ENCODE measurements at places on chromosomes 13 and 19.

DNA sequence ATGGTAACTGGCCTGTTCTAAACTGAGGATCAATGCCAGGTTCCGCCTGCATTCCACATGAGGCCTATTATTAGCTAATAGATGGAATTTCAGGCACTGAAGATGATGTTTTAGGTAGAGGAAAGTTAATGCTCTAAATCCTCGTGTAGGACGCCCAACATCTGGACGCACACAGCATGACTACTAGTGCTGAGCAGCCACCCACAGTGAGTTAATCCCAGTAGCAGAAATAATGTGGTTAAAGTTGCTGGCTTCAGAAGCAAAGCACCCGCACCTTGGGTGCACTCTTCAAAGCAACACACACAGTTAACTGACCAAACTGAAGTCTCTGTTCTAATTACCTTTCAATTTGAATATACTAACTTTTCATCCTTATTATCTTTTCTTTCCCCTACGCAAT is 150.6 kb downstream of the DIAPH3 start:
- no peak for DNase-seq

DNA sequence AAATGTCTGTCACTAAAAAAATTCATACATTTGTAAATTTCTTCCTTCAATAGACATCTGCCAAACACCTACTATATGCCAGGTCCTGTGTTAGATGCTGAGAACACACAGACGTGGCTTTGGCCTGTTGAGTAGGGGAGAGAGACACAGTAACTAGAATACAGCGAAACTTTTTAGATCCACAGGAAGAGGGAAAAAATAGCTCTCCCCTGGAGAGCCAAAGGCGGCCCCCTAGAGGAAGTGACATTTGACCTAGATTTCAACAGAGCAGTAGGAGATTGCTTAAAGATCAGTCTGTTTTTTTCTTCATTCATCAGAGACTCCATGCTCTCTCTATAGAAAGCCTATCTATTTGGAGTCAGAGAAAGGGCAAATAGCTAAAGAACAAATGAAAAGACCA is 11.3 kb downstream of the LCP1 start:
- no peak for DNase-seq

GRCh38 chr13:44906713-44907112 is 82.6 kb downstream of the NUFIP1 start:
- DNase-seq = no peak

- DNase-seq = no peak
Measured at GRCh38 chr13:50934735-50935435, 25.3 kb downstream of the RNASEH2B start.

GRCh38 chr19:720345-721160 is 11.8 kb downstream of the PALM start:
- no peak for DNase-seq

DNA sequence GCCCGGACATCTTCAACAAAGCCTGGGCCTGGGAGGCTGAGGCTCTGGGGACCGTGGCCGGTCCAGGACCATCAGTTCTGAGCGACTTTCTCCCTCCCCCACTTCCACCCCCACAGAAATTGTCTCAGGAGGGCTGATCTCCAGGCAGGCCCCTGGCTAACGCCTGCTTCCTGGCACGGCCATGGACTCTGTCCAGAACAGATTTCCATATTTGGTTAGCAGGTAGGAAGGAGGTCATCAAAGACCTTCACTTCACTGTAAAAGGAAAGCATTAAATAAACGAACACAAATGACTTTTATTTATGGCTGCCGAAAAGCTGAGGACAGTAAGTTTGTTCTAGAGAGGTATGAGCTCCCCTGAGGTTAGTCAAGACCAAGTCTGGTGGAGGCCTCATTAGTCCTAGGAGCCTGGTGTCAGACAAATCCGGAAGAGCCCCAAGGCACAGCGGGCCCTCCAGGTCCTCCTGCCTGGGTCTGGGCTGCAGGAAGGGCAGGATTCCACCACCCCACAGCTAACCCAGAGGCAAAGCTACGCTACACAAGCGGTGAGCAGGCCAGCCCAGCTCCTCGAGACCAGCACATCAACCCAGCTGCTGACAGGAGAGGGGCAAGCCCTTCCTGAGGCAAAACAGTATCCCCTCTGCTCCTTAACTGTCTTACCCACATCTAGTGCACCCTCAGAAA is 4.6 kb upstream of the PLPP2 start:
- no peak for DNase-seq

DNA sequence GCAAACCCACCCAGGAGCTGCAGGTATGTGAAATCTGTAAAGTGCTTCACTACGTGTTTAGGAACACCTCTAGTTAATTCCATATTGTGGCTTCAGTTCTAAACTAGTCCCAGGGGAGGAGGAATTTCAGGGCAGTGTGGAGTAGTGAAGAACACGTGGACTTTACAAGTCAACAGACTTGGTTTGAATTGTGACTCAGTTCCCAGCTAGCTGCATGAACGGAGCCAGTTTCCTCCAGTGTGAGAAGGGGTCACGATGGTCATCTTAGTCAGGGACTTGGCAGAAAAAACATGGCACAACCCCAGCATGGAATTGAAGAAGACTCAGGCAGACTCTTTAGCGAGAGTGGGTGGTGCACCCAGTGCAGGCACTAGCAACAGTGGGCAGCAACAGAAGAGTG is 175.7 kb upstream of the UBL3 start:
- DNase-seq = peak; percentile 23

GRCh38 chr13:112249644-112250610 is 126.2 kb upstream of the SPACA7 start:
- no peak for DNase-seq

DNA sequence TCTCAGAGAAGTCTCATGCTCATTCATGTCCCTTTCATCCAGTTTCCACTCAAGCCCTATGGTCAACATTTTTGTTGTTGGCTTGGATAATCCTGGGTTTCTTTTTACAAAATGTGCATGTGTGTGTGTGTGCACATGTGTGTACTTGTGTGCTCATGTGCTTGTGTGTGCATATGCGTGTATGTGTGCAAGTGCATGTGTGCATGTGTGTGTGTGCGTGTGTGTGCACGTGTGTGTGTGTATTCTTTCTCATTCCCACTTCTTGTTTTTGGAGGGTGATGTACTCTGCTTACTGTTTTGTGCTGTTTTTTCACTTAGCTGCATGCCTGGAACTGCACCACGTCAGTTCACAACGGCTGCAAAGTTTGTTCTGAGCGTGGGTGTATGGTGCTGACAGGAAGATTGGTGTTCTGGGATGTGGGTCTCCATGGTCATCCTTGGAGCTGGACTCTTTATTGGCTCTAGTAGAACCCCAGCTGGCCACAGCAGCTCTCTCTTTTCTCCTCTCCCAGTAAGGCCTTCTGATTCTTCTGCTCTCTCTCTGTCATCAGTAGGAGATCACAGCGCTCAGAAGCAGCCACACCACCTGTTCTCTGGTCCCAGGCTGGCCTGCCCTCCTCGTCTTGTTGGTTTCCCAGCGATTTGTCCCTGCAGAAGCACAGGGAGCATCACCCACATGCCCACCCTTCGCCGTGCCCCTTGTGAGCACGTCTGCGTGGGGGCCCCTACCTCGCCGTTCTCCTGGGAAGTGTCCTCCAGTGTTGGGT is 60.8 kb downstream of the SOX1 start:
- DNase-seq = no peak

DNA sequence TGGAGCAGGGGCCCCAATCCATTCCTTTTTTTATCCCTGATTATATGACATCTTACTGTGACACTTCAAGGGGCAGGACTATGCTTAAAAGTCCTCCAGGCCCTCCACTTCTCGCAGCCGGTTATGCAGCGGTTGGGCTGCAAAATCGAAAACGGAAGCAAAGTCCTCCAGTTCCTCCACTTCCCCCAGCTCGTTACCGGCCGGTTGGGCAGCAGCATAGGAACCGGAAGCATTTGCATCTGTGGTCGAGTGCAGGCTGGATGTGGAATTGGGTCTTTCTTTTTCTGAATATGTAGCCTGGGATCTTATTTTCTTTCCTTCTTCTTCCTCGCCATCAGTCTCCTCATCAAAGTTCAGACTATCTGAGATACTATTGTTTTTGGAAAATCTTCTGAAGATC is 46.1 kb downstream of the OXGR1 start:
- no peak for DNase-seq

GRCh38 chr19:41882568-41883462 is at the start of gene ARHGEF1:
Gene ARHGEF1, plus strand, starts transcription at chr19:41883184. Its CDS starts 4,899 bp downstream, at chr19:41888083.
- DNase-seq = peak; percentile 44

All from epithelial cell of esophagus (primary cell).